Esophagus squamous epithelium (tissue), 5 donors: ENCODE measurements at places on chromosomes 3 and 15. TPM values are rescaled to one million over a fixed set of nuclear protein-coding genes. Genes with fewer than 3 reads are reported as not detected.

DNA sequence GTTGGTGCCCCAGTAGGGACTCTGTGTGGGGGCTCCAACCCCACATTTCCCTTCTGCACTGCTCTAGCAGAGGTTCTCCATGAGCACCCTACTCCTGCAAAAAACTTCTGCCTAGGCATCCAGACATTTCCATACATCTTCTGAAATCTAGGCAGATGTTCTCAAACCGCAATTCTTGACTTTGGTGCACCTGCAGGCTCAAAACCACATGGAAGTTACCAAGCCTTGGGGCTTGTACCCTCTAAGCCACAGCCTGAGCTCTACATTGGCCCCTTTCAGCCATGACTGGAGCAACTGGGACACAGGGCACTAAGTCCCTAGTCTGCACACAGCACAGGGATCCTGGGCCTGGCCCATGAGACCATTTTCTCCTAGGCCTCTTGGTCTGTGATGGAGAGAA is 66.5 kb upstream of the VGLL3 start:
- DNase-seq, result no peak

Gene KLHDC8B
- total RNA-seq, result 58.0 TPM

Gene ZBED2
- 4.2 TPM for total RNA-seq

Gene TIMP4
- total RNA-seq, result 6.7 TPM

DNA sequence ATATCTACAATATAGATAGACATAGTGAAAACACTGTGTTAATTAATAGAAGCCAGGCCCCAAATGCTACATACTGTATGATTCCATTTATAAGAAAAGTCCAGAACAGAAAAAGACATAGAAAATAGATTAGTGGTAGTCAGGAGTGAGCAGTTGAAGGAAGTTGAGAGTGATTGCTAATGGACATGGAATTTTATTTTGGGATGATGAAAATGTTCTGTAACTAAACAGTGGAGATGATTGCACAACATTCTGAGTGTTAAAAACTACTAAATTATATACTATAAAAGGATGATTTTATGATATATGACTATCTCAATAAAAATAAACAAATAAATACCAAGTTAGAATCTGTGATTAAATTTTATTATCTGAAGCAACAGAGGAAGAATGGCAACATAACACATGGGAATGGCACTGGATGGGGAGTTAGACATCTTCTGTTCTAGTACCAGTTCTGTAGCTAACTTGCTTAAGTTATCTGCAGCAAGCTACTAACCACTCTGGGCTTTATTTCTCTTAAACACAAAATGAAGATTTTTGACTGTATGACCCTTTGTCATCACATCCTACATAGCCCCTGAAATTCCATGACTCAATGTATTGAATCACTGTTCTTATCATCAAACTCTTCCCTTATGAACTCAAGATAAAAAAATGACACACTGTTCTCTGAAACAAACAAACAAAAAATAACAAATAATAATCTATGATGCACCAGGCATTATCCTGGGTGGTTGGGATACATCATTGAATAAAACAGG is 612.7 kb downstream of the TBL1XR1 start:
- no peak for DNase-seq

DNA sequence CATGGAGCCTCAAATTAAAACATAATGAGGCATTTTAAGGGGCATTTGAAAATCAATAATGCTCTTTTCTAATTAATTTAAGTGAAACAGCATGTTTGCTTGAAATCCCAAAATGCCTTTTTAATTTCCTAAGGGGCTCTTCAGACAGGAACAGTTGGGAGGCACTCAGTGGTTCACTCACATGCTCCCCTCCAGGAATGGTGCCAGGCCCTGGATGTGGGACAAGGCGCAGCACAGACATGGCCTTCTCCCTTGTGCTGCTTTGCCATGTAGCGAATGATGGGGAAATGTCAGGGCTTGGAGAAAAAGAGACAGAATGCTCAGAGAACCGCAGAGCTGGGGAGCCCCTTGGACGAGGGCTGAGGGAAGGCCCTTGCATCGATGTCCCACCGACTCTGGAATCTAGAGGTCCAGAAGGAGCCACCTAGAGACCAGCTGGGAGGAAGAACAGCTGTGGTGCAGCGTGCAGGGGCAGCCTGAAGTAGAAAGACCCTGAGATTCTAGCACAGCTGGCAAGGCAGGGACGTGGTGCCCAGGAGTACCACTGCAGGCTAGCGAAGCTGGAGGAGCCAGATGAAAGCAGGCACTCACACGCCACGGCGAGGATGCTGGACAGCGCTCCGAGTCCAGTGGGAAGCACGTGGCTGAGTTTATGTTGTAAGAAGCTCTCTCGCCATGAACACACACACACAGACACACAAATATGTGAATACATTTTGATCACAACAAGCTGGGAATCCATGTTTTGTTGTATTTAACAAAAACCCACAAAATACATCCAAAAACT is 27.0 kb downstream of the NSMCE3 start:
- DNase-seq, result no peak

Gene SNX22
- total RNA-seq, result not detected

Gene MINAR1
- 0.26 TPM for total RNA-seq

Gene NMB
- 2.3 TPM for total RNA-seq

Gene GPR176
- 4.0 TPM for total RNA-seq

Gene ZNF710
- total RNA-seq, result 18.6 TPM

Gene GATM
- 20.0 TPM for total RNA-seq

DNA sequence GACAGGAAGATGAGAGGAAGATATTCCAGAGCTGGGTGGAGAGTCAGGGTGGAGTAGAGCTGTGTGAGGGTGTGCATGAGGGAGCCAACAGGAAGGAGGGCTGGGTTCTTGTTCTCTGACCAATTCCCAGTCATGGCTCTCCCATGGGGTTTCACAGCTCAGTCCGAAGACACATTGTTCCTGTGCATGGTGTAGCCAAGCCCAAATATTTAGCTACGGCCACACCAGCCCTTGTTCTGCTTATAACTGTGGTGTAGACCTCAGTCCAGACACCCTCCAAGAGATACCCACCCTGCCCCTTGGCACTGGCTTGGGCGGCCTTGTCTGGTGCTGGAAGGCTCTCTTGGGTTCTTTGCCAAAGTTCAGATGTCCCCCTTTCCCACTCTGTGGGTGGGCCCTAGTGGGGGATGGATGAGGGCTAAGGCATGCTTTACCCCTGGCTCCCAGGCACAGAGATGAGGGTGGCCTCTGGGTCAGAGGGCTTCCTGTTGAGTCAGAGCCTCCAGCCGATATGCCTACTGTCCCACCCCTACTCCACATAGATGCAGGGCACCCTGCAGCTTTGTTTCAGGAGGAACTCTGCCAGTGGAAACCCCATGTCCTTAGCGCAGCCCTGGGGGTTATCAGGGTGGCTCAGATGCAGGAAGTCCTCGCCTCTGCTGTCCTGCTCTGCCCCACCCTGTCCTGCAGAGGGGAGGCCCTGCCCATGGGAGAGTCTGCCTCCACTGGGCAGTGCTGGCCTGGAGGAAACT is 271.2 kb upstream of the CTDSPL start:
- no peak for DNase-seq

Gene CCDC174
- 9.5 TPM for total RNA-seq

DNA sequence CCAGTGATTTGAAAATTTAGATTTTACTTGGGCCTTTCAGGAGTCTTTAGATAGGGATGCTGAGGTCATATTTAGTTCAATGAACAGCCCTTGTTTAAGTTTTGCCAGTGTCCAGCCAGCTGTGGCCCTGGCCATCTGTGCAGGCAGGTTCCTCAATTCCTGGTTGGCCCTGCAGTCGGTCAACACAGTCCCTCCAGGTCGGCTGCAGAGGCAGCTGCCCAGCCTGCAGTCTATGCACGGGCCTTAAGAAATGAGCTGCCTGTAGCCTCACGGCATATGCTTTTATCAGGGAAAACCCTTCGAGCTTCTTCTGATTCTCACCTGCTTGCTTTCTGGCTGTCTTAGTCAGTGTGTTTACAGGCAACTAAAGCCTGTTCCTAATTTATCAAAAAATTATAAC is 199.2 kb upstream of the TPM1 start:
- DNase-seq, result no peak

Gene TWF2
- total RNA-seq, result 50.0 TPM

- no peak for DNase-seq
These were observed 556.6 kb downstream of the FOXP1 start for GRCh38 chr3:71026634-71027578.
